ENCODE measurements at places on chromosomes 7 and 10.

DNA sequence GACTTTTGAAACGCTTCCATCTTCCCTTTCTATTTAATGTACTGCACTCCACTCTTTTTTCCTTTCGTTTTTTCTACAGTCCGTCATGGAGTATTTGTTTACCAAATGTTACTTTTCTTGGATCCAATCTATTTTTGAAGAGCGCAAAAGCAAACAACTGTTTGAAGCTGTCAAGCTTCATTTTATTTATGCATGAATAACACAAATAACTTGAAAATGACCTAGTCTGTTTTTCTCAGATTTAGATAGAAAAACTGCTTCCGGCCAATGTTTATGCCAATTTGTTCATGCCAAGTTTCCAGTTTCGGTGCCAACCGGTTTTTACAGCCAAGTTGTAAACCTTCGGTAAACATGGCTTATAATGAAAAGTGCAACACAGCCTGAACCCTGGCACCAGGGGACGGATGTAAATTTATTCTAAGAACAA, 150.9 kb upstream of the KLF6 start:
- no peak for DNase-seq

DNA sequence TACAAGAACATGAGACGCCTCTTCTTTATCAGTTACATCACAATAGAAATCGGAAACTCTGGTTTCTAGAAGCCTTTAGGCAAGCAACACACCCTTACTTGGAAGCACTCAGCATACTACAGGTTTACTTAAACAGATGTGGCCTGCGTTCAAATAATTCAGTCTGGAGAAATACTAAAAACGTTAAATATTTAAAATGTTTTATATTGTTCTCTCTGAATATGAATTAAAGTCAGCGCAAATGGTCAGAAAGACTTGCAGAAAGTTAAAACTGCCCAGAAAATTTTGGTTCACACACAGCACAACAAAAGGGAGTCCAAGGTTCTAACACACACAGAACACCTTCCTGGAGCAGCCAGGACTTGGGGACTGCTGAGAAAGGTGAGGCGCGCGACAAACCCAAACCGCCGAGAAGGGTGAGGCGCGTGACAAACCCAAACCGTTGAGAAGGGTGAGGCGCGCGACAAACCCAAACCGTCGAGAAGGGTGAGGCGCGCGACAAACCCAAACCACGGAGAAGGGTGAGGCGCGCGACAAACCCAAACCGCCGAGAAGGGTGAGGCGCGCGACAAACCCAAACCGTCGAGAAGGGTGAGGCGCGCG, 25.8 kb downstream of the ESYT2 start:
- no peak for DNase-seq

GRCh38 chr10:99595770-99596465, 24.3 kb downstream of the SLC25A28 start:
- DNase-seq = no peak

DNA sequence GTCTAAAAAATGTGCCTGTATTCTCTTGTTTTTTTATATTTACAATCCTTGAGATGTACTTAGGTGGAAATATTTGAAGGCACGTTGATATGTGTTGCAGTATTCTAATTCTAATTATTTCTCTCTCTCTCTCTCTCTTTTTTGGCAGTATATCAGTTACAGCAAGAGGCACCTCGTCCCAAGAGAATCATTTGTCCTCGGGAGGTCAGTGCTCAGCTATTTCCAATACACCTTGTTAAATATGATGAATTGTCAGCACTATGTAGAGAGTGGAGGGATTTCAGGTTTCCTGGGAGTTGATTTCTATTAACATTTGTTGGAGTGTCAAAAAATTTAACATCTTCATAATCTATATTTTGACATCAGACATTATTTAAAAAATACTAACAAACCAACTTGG, 173.2 kb downstream of the CHN2 start:
- no peak for DNase-seq

- DNase-seq = no peak
Observed at GRCh38 chr10:124692100-124692446, 52.1 kb downstream of the FAM53B start.

DNA sequence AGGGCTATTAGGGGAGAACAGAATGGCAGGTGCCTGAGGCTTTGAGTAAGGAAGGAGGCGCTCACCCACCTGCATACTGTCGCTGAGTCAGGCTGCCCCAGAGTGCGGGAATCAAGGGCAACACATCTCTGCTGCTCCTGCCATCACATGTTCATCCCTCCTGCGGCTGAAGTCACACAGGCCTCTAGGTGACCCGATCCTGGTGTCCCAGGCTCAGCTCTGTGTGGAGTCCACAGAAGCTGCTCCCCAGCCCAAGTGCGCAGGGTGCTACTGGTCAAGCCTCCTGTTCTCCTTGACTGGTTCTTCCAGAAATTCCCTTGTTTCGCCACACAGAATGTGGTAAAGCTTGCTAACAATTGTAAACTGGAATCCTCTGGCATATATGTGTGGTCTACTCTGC, 96.9 kb upstream of the IL6 start:
- no peak for DNase-seq

- no peak for DNase-seq
Observed at GRCh38 chr10:5743736-5744135, 59.1 kb downstream of the TASOR2 start.

GRCh38 chr10:33012306-33012705, 54.3 kb upstream of the ITGB1 start:
- DNase-seq = no peak

DNA sequence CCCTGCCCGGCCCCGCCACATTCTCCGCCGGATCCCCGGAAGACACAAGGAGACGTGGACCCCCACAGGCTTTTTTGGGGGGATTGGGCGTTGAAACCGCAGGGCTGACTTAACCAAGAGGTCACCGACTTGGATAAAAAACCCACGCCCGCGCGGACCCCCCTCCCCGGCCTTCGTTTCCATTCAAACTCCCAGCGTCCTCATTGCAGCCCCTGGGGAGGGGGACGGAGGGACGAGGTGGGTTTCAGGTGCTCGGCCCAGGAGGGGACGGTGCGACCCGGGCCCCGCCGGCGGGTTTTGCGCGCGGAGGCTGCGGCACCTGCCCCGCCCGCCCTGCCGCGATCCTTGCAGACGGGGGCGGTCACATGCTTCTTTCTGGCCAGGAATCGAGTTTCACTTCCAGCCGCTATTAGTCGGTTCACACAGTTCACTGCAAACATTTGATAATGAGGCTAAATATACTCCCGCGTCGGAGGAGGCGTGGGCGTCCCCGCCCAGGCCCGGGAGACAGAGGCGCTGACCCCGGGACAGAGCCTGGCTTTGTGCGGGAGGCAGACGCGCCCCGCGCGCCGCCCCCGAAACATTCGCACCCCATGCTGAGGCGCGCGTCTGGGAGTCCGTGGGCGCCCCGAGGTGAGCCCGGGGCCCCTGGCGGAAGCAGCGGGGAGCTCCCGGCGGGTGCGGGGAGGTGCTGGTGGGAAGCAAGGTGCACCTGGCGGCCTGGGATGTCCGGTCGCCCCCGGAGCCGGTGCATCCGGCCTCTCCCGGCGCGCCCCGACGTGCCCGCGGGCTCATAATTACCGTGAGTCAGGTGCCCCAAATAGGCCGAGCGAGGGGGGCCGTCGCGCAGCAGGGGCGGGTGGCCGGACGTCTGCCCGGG, 2.7 kb upstream of the PDGFA start:
- peak; percentile 36 for DNase-seq

DNA sequence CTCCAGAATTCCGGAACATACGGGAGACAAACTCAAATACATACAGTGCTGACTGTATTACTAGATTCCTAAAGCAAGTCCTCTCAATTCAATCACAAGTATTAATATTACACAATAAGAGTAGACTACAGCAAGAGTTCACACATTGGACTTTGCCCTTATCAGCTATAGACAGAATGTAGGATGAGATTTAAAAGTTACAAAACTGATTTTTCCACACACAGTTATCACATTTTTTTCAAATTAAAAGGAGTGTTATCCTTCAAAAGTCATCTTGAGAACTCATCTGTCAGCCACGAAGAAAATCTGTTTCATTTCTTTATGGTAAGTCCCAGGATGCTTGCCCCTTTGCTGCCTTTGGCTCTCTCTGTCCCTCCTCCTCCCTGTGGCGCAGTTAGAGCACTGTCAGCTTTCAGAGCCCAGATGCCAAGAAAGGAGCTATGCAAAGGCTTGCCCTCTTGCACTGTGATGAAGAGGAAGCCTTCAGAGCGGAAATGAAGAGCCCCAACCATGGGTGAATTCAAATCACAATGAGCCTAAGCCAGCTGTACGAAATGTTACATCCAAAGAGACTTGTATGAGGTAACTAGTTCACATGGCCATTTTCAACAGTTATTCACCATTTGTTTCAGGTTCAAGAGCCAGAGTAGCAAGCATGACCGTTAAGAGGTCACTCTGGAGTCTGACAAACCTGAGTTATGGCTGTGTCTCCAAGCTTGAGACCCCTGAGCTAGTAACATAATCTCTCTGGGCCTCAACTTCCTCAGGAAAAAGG, 10.7 kb downstream of the NCOA4 start:
- no peak for DNase-seq

- DNase-seq = no peak
Observed at GRCh38 chr7:66790196-66790595, 49.7 kb downstream of the RABGEF1 start.

GRCh38 chr7:114931656-114932011, 9.7 kb downstream of the MDFIC start:
- no peak for DNase-seq

DNA sequence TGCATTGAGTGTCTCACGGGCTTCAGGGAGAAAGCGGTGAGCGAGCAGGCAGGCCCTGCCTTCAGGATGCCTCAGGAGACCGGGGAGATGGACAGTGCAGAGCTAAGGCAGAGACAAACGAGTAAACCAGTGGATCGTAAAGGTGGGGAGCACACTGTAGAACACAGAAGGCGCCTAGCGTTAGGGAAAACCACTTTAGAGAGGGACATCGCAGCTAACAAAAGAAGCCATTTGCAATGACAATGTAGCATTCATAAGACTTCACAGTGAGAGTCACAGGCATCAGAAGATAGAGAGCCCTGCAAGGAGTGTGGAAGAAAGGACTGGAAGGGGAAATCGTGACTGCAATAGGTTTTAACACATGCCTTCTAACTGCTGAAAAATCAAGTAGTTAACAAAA, 54.9 kb upstream of the TMEM273 start:
- no peak for DNase-seq

GRCh38 chr10:86775056-86775869, 18.8 kb downstream of the BMPR1A start:
- no peak for DNase-seq

DNA sequence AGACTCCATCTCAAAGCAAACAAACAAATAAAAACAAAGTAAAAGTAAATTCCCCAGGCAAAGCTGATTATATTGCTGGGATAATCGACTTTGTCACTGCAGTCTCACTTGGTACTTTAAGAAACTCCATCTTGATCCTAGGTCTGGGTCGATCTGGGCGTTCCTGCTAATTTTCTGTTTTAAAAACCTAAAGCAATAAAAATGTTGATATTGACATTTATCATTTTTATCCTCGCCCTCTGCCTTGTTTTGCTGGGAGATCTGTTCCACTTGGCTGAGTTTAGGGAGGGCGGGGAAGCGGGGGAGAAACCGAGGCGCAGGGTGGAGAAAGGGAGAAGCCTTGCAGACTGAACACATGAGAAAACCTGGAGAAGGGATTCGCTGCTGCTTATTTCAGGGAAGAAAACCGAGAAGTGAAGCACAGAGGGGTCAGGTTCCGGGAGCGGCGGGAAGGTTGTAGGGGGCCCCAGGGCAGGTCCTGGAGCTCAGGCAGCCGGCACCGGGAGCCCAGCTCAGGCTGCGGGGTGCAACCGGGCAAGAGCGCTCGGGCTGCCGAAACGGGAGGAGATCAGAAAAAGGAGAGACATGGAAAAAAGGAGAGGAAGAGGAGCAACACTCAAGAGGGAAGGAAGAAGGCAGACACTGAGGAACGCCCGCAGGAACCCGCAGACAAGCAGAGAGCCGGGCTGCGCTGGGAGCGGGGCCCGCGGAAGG, 27.3 kb upstream of the KMT2C start:
- no peak for DNase-seq

- no peak for DNase-seq
Observed at GRCh38 chr7:80631421-80631820, 7.0 kb upstream of the CD36 start.

DNA sequence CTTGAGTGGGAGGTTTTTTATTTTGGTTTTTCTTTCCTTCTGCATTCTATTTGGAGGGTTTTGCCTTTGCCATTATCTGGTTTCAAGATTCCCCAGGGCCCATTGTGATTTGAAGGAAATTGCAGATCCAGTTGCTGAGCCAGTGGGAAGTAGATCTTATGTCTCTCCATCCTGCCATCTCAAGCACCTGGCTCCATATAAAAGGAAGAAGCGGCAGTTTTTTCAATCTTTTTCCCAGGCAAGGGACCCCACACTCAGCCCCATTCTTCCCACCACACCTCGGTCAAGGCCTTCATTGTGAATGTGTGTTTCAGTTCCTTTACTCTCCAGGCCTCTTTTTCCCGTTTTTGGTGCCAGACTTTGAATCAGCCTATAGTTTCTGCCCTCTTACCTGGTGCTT, 95.8 kb downstream of the MYO3A start:
- DNase-seq = no peak

- no peak for DNase-seq
Observed at GRCh38 chr10:21427804-21428481, 97.5 kb downstream of the SKIDA1 start.

DNA sequence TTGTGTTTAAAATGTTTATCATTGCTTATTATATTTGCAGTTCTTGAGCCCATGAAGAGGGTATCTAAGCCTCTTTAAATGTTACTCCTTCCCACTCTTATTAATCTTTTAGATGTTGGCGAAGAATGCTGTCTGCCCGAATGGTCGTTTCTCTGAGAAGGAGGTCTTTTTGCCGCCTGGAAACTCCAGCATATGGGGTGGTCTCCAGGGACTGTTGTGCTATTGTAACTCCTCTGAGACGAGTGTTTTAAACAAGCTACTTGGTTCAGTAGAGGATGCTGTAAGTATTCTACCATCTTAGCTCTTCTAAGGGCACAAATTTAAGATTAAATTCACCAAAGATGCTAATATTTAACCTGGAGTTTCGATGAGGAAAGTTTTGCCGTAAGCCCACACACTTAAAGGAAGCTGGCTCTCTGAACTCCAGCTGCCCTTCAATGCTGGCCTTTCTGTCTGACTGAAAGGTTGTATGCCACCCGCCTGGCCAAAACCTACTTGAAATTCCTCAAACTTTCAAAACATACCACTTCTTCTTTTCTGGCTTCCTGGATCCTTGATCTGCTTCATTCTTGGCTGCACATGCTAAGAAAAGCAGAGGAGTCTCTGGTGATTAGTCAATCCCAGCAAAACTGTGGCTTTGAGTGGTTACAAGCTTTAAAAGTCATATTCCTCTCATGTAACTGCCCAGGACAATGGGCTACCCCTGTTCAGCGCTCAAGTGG, 74.7 kb downstream of the ABCA13 start:
- no peak for DNase-seq
